GM12891 (cell line): ENCODE measurements at places on chromosomes 1 and 21.

- DNase-seq = peak; percentile 1
Measured at GRCh38 chr1:237736372-237737029, 154.2 kb downstream of the ZP4 start.

- no peak for DNase-seq
Measured at GRCh38 chr1:196207612-196208217, 400.5 kb downstream of the KCNT2 start.

GRCh38 chr21:32777269-32777668 is 5.7 kb upstream of the PAXBP1 start:
- no peak for DNase-seq

- no peak for DNase-seq
Measured at GRCh38 chr1:18511874-18512150, 31.1 kb downstream of the KLHDC7A start.

DNA sequence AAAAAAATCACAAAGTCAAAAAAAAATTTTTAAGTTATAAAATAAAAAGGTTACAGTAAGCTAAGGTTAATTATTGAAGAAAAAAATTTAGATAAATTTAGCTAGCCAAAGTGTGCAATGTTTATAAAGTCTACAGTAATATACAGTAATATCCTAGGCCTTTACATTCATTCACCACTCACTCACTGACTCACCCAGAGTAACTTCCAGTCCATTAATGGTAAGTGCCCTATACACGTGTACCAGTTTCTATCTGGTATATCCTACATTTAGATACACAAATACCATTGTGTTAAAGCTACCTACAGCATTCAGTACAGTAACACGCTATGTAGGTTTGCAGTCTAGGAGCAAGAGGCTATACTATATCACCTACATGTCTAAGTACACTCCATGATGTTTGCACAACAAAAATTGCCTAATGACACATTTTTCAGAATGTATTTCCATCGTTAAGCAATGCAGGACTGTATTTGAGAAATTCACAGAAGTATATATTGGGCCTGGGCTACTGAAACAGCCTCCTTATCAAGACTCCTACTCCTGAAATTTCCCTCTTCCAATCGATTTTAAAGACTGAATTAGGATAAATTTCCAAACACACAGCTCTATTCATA is 155.1 kb downstream of the COP1 start:
- no peak for DNase-seq

DNA sequence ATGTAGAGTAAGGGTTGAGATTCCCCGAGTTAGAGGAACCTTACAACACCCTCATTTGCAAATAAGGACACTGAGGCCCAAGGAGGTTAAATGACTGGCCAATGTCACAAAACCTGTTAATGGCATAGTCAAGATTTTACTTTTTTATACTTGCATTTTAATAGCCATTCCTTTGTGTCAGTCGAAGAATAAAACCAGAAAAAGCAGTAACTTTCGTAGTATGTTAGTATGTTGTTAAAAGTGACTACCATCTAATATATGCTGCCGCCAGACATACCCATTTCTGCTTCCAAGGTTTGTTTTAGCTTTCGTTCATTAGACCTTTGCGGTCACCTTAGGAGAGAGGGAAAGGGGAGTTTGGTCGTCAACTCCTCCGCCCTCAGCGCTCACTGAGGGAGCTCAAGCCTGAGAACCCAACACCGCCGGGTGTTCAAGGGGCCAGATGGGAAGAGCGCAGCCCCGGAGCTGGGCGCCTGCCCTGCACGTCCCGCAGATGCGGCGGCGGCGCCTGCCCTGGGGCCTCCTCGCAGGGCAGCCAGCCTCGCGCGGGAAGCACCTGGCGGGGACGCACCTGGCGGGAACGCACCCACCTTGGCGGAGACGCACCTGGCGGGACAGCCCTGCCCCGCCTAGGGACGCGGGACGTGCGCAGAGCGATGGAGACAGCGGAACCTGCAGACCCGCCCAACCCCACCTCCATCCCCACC is 466 bp downstream of the VPS26C start:
- no peak for DNase-seq

DNA sequence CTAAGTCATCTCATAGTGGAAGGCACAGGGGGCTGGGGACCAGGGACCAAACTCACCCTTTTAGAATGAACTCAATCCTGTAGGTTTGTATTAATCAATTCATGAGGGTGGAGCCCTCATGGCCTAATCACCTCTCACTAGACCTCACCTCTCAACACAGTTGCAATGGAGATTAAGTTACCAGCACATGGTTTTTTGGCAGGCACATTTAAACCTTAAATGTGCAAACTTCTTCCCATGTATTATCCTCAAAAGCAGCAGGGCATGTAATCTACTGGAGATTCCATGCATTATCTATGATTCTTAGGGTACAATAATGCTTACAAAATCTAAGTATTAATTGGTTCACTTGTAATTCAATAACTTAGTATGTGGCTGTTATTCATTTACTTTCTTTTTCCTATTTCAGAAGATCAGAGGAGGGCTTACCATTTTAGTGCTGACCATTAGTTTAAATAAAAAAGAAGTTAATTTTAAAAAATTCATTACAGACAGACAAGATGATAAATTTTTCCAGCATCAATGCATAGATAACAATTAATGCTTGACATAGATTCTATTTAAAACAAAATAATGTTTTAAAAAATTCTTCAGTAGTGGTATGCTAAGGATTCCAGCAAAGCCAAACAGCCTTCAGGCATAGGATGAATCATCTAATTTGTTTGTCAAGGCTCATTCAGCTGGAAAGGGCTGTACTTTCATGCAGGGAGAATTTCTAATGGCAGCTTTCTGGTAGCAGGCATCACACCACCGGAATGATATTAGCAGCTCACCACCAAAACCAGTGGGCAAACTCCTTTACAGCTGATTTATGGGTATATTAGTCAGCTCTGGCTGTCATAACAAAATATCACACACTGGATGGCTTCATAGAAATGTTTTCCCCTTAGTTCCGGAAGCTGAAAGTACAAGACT is 124.6 kb upstream of the ZNF648 start:
- no peak for DNase-seq

GRCh38 chr1:174974711-174975119 is 25.0 kb upstream of the CACYBP start:
- no peak for DNase-seq
